ENCODE measurements at places on chromosomes 2 and 18. TPM values are rescaled to one million over a fixed set of nuclear protein-coding genes. Genes with fewer than 3 reads are reported as not detected.

The TUBB8B gene
- total RNA-seq, result not detected

The KRTCAP3 gene
- not detected for total RNA-seq

The IL36G gene
- not detected for total RNA-seq

The CYTIP gene
- not detected for total RNA-seq

The G6PC2 gene
- not detected for total RNA-seq

Data from placental pericyte (primary cell).